Cardiac muscle cell (in vitro differentiated cells and primary cell): ENCODE measurements at places on chromosomes 5 and 9.

DNA sequence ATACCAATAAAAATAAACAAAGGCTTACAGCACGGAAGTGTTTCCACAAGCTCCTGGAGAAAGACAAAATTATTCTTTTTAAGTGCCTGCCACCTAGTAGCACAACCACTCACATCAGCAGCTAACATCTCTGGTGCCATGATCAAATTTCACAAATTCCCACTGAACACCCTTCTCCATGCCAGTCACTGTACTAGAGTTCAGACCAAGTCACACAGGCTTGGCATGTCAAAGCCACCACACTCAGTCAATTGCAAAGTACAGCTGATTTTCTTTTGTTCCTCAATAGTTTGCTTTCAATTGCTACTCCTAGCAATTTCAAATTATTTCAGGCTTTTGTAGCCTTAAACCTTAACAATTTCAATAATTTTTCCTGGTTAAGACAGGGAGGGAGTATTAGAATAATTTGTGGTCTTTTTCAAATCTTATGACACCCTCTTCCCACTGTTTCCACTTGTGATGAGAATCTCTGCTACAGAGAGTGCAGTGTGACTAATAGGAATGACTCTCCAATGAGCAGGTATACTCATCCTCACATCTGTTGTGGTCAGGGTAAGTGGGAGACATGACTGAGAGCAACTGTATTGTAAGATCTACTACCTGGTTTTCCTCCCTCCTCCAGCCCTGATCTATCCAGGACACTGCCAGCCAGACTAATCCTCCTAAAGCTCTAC, 46.2 kb downstream of the RNF145 start:
- no peak for DNase-seq

GRCh38 chr9:121901616-121902015, 191.5 kb downstream of the TTLL11 start:
- DNase-seq = no peak

- DNase-seq = no peak
These were observed 128.7 kb downstream of the ATG10 start for GRCh38 chr5:82100303-82101077.

DNA sequence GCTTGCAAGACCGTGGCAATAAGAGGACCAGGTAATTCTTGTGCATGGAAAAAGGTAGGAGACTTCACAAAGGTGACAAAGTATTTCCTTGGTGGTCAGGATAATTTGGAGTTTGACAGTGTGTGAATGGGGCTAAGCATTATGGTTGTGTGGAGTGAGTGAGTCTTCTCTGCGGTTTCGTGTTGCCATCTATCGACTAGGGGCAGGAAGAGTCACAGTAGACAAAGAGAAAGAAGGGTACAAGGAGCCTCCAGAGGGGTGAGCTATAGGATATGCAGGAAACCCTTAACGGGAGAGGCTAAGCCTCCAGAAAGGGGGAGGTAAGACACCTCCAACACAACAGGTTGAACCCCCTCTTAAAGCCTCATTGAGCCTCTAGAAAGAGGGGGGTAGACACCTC, 64.0 kb upstream of the RANBP6 start:
- DNase-seq = no peak

DNA sequence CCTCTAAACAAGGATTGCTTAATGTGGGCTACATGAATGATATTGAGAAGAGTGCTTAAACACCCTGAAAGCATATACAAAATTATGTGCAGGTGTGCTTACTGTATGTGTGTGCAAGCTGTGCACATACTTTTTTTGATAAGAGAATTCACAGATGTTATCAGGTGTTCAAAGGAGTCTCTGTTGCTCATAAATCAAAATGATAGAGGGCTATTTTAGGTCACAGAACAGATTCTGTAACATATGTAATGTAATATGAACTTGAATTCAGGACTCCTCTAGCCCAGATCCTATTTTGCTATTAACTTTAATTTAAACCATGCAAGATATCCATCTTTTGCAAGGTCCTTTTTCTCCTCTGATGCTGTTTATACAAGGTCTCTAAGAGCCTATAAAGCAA, 38.2 kb downstream of the CCDC192 start:
- DNase-seq = no peak

DNA sequence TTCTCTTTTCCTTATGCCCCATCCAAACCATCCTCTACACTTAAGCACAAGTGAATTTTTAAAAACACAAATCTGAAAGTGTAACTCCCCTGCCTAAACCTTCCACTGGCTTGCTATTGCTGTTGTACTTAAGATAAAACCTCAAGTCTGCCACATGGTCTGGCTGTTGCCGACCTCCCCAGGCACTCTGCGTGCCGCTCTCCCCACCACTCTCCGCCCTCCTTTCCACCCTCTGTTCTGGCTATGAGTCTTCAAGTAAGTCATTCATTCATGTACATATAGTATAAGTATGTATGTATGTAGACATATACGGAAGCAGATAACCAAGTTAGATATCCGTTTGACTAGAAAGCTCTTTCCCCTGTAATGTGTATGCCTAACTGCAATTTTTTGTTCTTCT, 94.7 kb upstream of the ANKRD55 start:
- peak; percentile 30 for DNase-seq
